ENCODE measurements at places on chromosomes 7 and 10.

DNA sequence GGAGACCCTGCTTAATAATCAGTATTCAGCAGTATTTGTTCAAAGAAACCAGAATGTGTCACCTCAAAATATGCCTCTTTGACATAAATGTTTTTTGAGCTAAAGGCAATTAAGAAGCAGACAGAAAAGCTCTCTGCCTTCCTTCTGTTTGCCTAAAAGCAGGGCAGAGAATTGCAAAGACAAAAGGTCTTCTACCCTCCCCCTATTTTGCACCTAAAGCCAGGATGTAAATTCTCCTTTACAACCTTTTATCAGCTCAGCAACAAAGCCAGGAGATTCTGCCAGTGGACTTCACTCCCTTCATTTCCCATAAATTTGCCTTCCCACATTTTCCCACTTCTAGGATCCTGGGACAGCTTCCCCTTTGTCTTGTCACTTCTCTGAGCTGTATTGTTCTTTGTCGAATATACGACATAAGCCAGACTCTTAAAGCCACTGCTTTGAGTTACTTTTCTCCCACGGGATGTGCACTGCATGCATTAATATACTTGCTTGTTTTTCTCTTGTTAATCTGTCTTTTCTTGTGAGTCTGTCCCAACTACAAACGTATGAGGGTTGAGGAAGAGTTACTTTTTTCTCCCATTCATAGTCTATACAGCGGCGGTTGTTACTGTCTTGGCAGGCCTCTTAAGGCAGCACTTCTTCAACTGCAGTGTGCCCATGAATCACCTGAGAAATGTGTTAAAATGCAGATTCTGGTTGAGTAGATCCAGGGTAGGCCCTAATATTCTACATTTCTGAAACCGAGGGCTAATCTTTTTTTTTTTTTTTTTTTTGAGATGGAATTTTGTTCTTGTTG lies 48.2 kb downstream of the ST8SIA6 start:
- DNase-seq = no peak

GRCh38 chr7:81300753-81301152 lies 381.9 kb upstream of the SEMA3C start:
- DNase-seq = no peak

GRCh38 chr10:44956717-44957706 lies 2.6 kb upstream of the RASSF4 start:
- DNase-seq = no peak

DNA sequence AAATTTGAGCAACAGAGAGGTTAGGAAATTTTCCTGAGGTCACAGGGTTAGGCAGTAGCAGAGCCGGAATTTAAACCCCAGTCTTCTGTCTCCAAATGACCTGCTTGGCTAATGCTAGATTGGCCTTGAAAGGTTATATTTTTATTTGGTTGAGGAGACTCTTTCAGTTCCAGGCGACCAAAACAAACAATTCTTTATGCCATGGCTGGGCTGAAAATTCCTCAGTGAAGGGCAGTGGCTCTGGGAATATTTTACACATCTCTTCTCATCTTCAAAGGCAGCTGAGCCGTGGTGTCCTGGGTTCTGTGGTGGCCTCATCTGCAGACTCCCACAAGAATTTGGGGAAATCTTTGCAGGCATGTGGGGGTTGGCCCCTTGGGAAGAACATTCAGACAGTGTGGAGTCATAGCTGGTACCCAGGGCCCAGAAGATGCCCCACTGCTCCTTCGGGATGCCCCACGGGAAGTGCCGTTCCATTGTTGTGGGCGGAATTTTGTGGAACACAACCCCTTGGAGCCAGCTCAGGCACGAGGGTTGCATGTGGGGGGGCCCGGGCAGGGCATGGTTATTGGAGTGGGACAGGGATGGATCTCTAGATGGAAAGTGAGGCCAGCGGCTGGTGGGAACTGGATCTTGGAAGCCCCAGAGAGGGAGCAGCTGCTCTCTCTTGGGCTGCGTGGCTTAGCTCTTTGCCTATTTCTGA lies 33.2 kb downstream of the RPS24 start:
- no peak for DNase-seq

- no peak for DNase-seq
Measured at GRCh38 chr7:152522571-152523067, 86.8 kb upstream of the KMT2C start.

- DNase-seq = no peak
Measured at GRCh38 chr7:92158660-92159575, 20.0 kb downstream of the LRRD1 start.

- DNase-seq = no peak
Measured at GRCh38 chr7:55502124-55502857, 70.0 kb downstream of the VOPP1 start.

GRCh38 chr10:69655124-69655867 lies 25.2 kb downstream of the FAM241B start:
- DNase-seq = no peak

DNA sequence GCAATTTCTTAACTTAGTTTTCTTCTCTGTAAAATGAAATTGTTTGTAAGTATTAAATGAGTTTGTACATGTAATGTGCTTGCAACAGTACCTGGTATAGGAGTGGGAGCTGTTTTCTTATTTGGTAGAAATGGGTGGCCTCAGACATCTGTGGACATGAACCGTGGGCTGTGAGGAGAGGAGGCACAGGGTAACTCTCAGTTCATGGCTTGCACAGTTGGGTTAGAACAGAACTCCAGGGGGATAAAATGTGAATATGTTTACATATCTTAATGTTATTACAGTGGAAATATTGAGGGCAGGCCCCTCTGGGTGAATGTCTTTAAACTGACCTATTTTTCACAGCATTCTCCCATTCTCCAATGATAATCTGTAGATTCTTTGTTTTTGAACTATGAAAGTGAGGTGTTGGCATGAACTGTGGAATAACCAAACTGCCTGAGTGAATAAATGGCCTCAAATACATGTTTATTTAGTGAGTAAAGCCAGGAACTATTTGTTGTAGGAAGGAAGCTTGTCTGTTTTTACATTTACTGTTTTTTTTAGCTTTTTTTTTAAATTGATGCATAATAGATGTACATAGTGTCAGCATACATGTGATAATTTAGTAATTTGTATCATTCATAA lies 2.6 kb downstream of the ABCA13 start:
- no peak for DNase-seq

GRCh38 chr10:114487815-114488536 lies 83.7 kb upstream of the AFAP1L2 start:
- no peak for DNase-seq

GRCh38 chr7:116754186-116754585 lies 82.2 kb downstream of the MET start:
- no peak for DNase-seq

GRCh38 chr7:41148521-41148951 lies 554.4 kb downstream of the INHBA start:
- peak; percentile 42 for DNase-seq

DNA sequence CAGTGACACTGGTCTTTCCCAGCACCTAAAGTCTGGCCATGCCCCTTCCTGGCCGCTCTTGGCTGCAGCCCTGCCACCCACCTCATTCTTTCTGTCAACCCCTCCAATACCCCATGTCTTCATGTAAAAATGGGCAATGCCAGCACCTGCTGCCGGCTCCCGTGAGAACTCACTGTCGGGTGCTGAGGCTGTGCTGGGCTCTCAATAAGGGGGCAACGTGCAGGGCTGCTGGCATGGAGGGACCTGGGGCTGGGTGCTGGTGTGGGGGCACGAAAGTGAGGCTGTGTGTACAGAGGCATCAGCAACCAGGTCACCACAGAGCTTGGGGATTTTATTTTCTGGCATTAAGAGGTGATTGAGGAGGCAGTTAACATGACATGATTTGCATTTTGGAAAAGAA lies 65.3 kb downstream of the ALOX5 start:
- no peak for DNase-seq

DNA sequence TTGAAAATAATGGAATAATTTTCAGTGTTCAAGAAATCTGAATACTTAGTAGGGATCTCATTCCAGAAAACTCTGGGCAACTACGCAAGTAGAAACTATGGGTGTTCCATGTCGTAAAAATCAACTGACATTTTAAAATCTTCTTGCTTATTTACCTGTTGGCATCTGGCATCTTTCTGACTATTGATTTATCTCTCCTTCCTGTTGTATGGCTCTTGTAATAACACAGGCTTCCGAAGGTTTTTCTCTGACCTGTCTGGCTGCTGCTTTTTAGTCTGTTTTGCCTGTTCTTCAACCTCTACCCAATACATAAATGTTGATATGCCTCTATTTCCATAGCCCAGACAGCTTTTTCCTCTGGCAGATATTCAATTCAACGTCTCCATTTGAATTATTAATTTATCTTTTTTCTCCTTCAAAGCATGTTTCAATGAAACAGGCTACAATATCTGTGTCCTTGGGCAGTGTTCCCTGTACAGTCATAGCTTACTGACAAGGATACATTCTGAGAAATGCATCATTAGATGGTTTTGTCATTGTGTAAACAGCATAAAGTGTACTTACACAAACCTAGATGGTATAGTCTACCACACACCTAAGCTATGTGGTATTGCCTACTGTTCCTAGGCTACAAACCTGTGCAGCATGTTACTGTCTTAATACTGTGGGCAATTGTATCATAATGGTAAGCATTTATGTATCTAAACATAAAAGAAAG lies 105.9 kb upstream of the ETV1 start:
- no peak for DNase-seq

DNA sequence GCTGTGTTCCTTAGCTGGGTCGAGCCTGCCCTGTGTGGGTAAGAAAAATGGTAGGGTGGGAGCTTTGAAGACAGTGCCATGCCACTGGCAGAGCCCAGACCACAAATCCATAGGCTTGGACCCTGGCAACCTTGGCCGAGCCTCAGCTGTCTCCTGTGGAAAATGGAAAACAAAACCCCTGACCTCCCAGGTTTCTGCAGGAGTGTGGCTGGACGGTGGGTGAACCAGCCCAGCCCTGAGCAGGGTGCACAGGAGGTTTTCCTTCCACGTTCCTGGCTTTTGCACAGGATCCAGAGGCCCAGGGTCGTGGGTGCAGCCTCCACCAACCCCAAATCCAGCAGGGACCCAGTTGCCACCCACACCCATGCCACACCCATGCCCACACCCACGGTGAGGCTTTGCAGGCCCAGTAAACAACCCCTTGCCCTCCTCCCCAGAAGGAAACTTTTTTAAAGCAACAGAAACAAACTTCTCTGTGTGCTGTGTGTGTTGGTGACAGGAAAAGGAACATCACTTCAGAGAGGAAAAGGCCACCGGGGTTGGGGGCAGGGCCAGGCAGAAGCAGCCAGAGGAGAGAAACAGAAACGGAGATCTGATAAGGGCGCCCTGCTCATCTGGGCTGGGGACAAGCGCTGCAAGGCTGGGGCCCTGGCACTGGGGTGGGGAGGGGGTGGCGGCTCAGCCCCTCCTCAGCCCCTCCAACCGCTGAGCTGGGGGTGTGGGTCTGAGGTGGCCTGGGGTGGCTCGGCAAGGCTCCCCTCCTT lies 20.7 kb upstream of the ZMIZ1 start:
- no peak for DNase-seq

- DNase-seq = no peak
Measured at GRCh38 chr10:25952857-25953256, 18.8 kb downstream of the MYO3A start.

DNA sequence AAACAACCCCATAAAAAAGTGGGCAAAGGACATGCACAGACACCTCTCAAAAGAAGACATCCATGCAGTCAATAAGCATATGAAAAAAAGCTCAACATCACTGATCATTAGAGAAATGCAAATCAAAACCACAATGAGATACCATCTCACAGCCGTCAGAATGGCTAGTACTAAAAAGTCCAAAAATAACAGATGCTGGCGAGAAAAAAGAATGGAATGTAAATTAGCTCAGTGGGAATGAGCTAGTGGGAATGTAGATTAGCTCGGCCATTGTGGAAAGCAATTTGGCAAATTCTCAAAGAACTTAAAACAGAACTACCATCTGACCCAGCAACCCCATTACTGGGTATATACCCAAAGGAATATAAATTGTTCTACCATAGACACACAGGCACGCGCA lies 287.0 kb downstream of the WDR37 start:
- no peak for DNase-seq

GRCh38 chr7:41466760-41467384 lies 236.0 kb downstream of the INHBA start:
- DNase-seq = no peak

DNA sequence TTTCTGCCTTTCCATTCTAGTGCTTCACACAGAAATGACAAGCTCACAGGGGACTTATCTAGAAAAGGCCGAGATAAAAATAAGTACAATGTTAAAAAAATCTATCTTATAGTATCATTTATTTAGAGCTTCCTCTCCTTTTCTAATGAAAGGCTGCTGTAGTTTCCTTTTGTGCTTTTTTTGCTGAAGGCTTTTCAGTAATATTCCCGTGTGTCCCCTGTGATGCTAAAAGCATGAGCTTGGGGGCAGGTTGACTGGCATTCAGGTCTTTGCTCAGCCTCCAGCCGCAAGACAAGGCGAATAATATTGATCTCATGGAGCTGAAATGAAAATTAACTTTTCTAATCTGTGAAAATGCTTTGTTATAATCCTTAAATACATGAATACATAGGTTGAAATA lies 143.0 kb downstream of the ST7 start:
- no peak for DNase-seq

GRCh38 chr10:102504179-102504975 lies 605 bp downstream of the SUFU start:
- DNase-seq = peak; percentile 9

GRCh38 chr10:1335642-1336041 lies 279.5 kb downstream of the WDR37 start:
- DNase-seq = no peak
